Activated CD4-positive, alpha-beta T cell treated with anti-CD3 and anti-CD28 coated beads for 36 hours (primary cell): ENCODE measurements at places on chromosomes 1 and 21. TPM values are rescaled to one million over a fixed set of nuclear protein-coding genes. Genes with fewer than 3 reads are reported as not detected.

The LDLRAD1 gene
- total RNA-seq = not detected

The CCDC17 gene
- total RNA-seq = 1.6 TPM

The L1TD1 gene
- total RNA-seq = 0.07 TPM

The C1orf232 gene
- not detected for total RNA-seq

The GPR157 gene
- 3.6 TPM for total RNA-seq

The FMO5 gene
- total RNA-seq = 0.53 TPM

The HCRTR1 gene
- total RNA-seq = not detected

The KCNJ6 gene
- not detected for total RNA-seq

The BRINP3 gene
- total RNA-seq = not detected

- no peak for DNase-seq
- no peaks in the 10 kb centered on the region for H3K4me1 ChIP-seq
- H3K36me3 ChIP-seq = no peaks in the 10 kb centered on the region
- H3K27ac ChIP-seq = no peak overlapping the region
These were observed 120.4 kb downstream of the WDR3 start for GRCh38 chr1:118049981-118050380.

GRCh38 chr1:65691152-65691900, 101.4 kb upstream of the PDE4B start:
- H3K36me3 ChIP-seq = no peaks in the 10 kb centered on the region
- H3K4me1 ChIP-seq = peaks cover 2% of the 10 kb centered on the region
- no peak overlapping the region for H3K27ac ChIP-seq
- DNase-seq = no peak

- peaks cover 62% of the 10 kb centered on the region for H3K27me3 ChIP-seq
- DNase-seq = no peak
These were observed 1.2 kb downstream of the CAMK2N1 start for GRCh38 chr1:20484519-20485462.

DNA sequence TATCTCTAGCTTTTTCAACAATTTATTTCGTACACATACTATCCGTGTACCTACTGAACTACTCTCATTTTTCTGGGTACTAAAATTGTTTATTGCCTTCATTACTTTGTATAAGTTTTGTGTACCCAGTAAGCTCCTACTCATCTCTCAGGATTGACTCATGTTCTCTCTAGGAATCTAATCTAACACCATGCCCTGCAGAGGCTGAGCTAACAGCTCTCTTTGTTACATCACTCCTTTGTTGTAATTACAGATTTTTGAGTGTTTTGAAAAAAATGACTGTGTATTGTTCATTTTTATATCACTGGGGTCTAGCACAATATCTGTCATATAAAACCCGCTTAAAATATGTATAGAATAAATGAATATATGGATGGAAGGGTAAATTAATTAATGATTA, 167.1 kb downstream of the ATP6V1G3 start:
- no peak overlapping the region for H3K27ac ChIP-seq
- peaks cover 2% of the 10 kb centered on the region for H3K27me3 ChIP-seq
- peaks cover 7% of the 10 kb centered on the region for H3K4me1 ChIP-seq
- peaks cover 5% of the 10 kb centered on the region for H3K36me3 ChIP-seq

DNA sequence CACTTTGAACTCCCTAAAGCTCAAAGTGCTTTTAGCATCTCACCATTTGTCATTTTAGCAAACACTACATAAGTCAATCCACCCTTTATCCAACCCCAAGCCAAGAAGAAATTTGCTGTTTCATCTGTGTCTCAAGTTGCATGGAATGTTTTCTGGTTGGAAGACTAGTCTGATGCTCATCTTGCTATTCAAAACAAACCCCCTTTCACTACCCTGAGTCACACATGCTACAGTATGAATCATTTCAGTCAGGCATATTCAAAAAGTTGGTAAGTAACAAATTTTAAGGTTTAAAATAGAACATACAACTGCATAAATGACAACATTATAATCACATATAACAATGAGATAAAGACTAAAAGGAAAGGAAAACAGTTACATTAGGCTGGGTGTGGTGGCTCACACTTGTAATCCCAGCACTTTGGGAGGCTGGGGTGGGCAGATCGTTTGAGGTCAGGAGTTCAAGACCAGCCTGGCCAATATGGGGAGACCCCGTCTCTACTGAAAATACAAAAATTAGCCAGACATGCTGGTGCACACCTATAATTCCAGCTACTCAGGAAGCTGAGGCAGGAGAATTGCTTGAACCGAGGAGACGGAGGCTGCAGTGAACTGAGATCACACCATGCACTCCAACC, 38.7 kb downstream of the DSTYK start:
- H3K4me1 ChIP-seq = peaks cover 31% of the 10 kb centered on the region
- peak overlapping the region; percentile 61 for H3K27ac ChIP-seq
- no peak overlapping the region for H3K4me3 ChIP-seq
- peak; percentile 20 for DNase-seq

- H3K4me1 ChIP-seq = peaks cover 41% of the 10 kb centered on the region
- H3K4me3 ChIP-seq = no peak overlapping the region
- no peak overlapping the region for H3K27ac ChIP-seq
- no peaks in the 10 kb centered on the region for H3K36me3 ChIP-seq
- DNase-seq = no peak
These were observed 171.2 kb upstream of the RUNX1 start for GRCh38 chr21:35220301-35220700.

DNA sequence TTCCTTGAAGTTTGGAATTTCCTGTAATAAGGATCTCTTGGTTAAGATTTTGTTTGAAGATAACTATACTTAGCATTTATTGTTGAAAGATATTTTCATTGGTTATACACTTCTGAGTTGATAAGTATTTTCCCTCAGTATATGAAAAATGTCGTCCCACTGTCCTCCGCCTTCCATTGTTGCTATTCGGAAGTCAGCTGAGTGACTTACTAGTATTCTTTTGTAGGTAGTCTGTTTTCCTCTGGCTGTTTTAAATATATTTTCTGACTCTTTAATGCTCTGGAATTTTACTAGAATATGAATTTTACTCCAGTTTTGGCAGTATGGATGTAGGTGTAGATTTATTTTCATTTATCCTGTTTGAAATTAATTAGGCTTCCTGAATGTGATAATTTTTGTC, 498.7 kb upstream of the NFIA start:
- DNase-seq = no peak
- H3K36me3 ChIP-seq = peaks cover 2% of the 10 kb centered on the region
- no peaks in the 10 kb centered on the region for H3K4me1 ChIP-seq

GRCh38 chr1:220809704-220810103, 23.0 kb downstream of the MTARC1 start:
- no peak overlapping the region for H3K27ac ChIP-seq
- DNase-seq = no peak

GRCh38 chr1:153678519-153679336, at the start of gene NPR1:
Gene NPR1 (plus strand): TSS chr1:153678688. CDS start chr1:153679109, 421 bp downstream.
- peaks cover 19% of the 10 kb centered on the region for H3K4me1 ChIP-seq
- H3K36me3 ChIP-seq = no peaks in the 10 kb centered on the region
- peak within 1 kb of the TSS; percentile 64 for H3K4me3 ChIP-seq
- H3K27me3 ChIP-seq = peaks cover 45% of the 10 kb centered on the region
- H3K27ac ChIP-seq = no peak within 1 kb of the TSS

DNA sequence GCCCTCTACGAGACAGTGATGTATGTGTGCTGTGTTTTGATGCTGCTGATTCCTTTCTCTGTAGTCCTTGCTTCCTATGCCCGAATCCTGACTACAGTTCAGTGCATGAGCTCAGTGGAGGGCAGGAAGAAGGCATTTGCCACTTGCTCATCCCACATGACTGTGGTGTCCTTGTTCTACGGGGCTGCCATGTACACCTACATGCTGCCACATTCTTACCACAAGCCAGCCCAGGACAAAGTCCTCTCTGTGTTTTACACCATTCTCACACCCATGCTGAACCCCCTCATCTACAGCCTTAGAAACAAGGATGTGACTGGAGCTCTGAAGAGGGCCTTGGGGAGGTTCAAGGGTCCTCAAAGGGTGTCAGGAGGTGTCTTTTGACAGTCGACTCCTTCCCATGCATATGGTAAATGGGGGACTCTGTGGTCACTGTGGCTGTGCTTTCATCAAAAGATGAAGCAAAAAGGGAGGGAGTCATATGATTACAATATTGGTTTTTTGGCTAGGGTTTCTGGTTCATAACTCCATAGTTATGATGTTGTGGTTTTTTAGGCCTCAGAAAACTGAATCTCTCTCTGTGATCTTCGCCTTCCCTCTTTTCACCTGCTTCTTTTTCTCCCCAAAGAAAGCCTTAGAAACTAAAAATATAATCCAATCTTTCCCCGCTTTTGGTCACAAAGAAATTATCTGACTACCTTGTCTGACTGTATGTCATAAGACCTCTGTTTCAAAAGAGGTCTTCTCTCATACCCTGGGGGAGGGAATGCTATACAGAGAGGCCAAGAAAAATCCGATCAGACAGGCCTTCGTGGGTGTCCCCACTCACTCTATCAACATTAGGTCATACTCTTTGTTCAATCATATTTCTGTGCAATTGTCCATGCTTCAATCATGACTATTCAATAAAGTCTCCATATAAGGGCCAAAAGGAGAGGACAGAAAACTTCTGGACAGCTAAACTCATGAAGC, 4.2 kb downstream of the OR2T1 start:
- no peak for DNase-seq
- H3K4me1 ChIP-seq = no peaks in the 10 kb centered on the region
- H3K27me3 ChIP-seq = no peaks in the 10 kb centered on the region
- H3K27ac ChIP-seq = no peak overlapping the region

- DNase-seq = no peak
- H3K36me3 ChIP-seq = no peaks in the 10 kb centered on the region
- H3K27me3 ChIP-seq = peaks cover 22% of the 10 kb centered on the region
- H3K4me3 ChIP-seq = no peak overlapping the region
- no peak overlapping the region for H3K27ac ChIP-seq
These were observed 30.0 kb upstream of the AGPAT3 start for GRCh38 chr21:43835050-43835449.

- peak; percentile 63 for DNase-seq
- H3K27me3 ChIP-seq = no peaks in the 10 kb centered on the region
- peaks cover 7% of the 10 kb centered on the region for H3K36me3 ChIP-seq
- no peak overlapping the region for H3K4me3 ChIP-seq
These were observed 29.6 kb downstream of the DUSP10 start for GRCh38 chr1:221712198-221712684.

GRCh38 chr1:33332881-33333280, 12.0 kb upstream of the A3GALT2 start:
- H3K4me1 ChIP-seq = peaks cover 12% of the 10 kb centered on the region
- H3K4me3 ChIP-seq = no peak overlapping the region
- no peaks in the 10 kb centered on the region for H3K27me3 ChIP-seq
- no peak overlapping the region for H3K27ac ChIP-seq
- H3K36me3 ChIP-seq = peaks cover 30% of the 10 kb centered on the region
- no peak for DNase-seq

- DNase-seq = no peak
- H3K4me3 ChIP-seq = no peak overlapping the region
- no peaks in the 10 kb centered on the region for H3K27me3 ChIP-seq
- no peak overlapping the region for H3K27ac ChIP-seq
- H3K4me1 ChIP-seq = peaks cover 33% of the 10 kb centered on the region
These were observed 17.0 kb upstream of the KCNQ4 start for GRCh38 chr1:40766560-40766959.

DNA sequence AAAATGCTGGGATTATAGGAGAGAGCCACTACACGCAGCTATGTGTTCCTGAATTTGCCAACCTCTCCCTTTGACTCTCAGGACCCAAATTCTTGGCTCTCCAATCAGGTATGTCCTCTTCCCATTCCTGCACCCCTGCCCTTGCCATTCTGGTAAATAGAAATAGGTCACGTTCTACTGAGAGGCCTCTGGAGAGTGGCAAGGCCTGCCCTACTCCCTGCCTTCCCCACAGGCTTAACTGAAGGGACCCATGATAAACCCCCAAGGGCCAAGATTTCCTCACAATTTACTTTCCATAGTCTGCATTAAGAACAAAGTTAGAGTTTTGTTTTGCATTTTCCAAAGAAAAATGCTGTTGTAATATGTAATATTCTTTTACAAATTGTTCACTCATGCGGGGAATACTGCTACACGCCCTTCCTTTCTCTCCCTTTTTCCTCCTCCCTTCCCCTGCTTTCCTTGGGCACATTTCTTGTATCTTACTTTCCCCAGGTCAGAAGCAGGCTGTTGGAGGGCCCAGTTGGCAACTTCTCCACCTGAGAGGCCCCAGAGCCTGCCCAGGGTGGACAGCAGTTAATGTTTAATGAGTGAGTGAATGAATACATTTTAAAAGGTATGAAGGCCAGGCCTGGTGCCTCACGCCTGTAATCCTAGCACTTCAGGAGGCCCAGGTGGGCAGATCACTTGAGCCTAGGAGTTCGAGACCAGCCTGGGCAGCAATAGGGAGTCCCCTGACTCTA, 33.9 kb upstream of the PUM1 start:
- DNase-seq = no peak
- H3K4me3 ChIP-seq = no peak overlapping the region
- no peaks in the 10 kb centered on the region for H3K27me3 ChIP-seq
- H3K4me1 ChIP-seq = no peaks in the 10 kb centered on the region
- H3K36me3 ChIP-seq = no peaks in the 10 kb centered on the region
- no peak overlapping the region for H3K27ac ChIP-seq
